ENCODE measurements at places on chromosomes 2 and 18.

- DNase-seq, result peak; percentile 80
Observed at GRCh38 chr2:172100080-172100934, 2.4 kb downstream of the DLX2 start.

DNA sequence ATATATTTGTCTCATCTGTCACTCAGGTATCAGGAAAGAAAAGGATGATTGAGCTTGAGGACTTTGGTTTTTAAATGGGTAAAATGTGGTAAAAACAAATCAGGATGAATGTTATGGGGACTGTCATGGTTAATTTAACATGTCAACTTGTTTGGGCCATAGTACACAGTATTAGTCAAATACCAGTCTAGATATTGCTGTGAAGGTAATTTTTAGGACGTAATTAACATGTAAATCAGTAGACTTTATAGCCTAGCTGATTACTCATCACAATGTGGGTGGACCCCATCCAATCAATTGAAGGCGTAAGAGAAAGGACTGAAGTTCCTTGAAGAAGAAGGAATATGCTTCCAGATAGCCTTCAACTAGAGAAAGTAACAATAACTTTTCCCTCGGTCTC is 275.7 kb upstream of the ZNF804A start:
- DNase-seq, result no peak

DNA sequence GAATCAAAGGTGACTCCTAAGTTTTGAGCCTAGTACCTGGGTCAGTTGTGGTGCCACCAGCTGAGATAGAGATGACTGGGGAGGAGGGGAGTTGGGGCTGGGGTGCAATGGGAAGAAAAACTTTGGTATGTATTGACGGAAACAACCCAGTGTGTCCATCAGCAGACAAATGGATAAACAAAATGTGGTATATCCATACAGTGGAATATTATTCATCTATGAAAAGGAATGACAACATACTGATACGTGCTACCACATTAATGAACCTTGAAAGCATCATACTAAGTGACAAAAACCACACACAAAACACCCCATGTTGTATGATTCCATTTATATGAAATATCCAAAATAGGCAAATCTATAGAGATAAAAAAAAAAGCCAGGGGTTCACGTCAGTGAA is 41.1 kb upstream of the GPR155 start:
- DNase-seq, result no peak

DNA sequence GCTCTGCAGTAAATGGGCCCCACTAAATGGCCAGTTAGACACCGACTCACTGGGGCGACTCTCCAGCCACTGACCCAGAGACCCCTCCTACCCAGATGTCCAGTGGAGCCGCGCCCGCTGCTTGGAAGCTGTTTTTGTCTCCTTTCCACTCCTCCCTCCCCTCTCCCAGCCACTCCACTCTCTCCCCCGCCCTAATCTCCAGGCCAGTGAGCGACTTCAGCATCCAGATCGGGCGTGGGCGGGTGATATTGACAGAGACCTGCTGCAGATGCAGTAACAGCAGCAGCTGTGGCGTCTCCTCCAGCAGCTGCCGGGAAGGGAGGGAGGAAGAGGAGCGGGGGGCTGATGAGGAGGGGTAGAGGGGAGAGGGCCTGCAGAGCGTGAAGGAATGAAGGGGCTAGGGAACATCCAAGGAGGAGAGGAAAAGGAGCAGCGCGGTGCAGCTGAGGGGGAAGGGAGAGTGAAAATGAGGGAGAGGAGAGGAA is at the start of gene SCN7A:
Gene SCN7A, minus strand, starts transcription at position 110 of the 485 bp plus-strand sequence. CDS start 16,553 bp downstream, outside the sequence.
- no peak for DNase-seq

GRCh38 chr2:29014331-29014730 is 33.2 kb downstream of the TOGARAM2 start:
- DNase-seq, result no peak

DNA sequence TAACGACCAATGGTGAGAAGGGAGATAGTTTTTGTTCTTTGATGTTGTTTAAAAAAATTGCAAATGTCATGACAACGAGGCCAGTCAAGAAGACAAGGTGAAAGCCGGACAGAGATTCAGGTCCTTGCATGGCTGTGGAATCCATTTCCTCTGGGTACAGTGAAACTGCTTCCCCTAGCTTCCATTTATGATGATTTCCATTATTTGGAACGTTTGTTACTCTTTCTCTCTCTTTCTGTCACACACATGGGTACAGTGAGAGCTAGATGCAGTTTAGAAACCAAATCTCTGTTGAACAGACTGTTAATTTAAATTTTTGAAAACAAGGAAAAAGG is 57.4 kb upstream of the MSH2 start:
- DNase-seq, result no peak
